ENCODE measurements at places on chromosomes 1 and 21.

GRCh38 chr1:41538741-41539417 lies 54.4 kb upstream of the EDN2 start:
- DNase-seq = no peak

GRCh38 chr1:53968125-53968513 lies 22.0 kb downstream of the LRRC42 start:
- no peak for DNase-seq

DNA sequence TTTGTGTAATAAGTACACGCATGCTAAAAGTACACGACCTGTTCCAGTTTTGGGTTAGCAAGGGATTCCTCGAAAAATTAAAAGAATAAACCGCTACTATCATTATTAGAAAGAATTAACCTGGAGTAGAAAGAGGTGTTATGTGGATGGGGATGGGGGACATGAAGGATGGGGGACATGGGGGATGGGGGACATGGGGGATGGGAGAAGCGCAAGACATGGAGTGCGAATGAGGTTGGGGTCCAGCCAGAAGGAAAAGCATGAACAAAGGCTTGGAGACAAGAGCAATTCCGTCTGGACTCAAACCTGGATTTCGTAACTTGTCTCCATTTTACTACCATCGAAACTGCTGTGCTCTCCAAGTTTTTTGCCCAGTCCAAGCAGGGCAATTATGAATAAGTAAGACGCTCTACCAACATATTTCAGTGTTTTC lies 591 bp upstream of the KDM1A start:
- DNase-seq = no peak

- no peak for DNase-seq
Measured at GRCh38 chr1:192600275-192600674, 24.7 kb downstream of the RGS1 start.

DNA sequence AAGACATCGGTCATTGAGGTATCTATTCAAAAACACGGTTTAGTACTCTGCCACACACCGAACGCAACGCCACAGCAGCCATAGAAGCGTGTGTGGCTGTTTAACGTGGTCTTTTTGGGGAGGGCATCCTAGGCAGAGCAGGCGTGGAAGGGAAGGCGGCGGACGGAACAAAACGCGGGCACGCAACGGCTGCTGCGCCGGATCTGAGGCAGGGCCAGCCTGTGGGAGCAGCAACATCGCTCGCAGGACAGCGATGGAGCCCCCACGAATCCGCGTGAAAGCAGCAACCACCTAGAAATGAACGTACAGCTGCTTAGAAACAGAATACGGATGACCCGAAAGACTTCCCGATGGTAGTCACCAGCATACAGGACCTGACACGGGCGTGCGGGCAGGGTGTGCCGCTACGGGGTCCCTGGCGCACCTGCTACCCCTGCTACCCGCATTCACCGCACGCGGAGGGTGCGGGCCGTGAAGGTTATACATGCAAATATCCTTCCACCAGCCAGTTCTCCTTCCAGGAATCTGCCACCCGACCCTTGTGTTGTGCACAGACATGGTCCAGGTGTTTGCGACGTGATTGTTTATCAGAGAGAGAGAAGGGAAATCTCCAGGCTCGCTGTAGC lies 114.4 kb upstream of the COL6A1 start:
- no peak for DNase-seq

GRCh38 chr1:231091831-231092301 lies 51.8 kb upstream of the FAM89A start:
- no peak for DNase-seq

- peak; percentile 11 for DNase-seq
Measured at GRCh38 chr1:81760477-81761097, 40.1 kb upstream of the ADGRL2 start.

DNA sequence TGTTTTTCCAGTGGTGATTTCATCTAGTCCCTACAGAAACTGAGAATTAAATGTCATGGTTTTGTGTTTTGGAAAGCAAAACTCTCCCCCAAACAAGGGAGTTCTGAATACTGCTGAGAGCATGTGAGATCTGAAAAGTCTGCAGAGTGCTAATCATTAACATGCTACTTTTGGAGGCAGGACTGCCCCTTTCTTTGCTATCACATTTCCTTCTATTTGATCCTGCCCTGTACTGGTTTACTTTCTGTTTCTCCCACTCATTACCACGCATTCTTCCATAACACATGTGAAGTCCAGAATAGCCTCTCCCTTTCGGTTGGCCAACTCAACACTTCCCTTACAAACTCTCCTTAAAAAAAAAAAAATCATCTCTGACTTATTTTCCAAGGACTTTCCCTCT lies 63.6 kb downstream of the GADD45A start:
- DNase-seq = peak; percentile 70
